Stimulated activated CD8-positive, alpha-beta memory T cell treated with anti-CD3 and anti-CD28 coated beads, Interleukin-4, amount 100 ng/mL, for 1 hour (primary cell): ENCODE measurements at places on chromosomes 7 and 10.

GRCh38 chr7:36874041-36874440 lies 149.7 kb upstream of the AOAH start:
- DNase-seq, result no peak

DNA sequence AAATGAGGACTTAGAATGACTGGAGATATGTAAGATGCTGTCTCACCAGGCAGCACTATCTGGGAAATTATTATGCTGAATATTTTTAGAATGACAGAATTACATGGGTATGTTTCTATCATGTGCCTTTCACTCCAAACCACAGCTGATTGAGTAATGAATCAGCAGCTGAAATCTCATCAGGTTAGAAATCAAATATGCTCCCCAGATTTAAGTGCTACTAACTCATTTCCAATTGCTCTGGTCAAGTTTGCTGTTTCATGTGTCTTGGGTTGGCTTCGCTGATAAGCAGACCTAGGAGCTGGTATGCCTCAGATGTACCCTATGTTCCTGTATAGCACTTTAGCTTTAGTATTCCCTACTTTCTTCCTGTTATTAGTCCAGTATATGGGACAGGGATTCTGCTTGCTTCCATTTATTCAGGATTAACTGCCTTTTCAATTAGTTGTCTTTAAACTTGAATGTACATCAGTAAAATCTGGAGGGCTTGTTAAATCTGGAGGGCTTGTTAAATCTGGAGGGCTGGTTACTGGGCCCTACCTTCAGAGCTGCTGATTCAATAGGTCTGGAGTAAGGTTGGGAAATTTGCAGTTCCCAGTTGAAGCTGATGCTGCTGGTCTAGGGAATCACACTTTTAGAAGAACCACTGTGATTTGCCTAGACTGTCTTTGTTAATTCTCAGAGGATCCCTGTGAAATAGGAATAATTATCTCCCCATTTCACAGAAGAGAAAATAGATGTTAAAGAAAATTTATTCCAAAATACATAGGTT lies 172.9 kb downstream of the DKK1 start:
- no peak for DNase-seq

DNA sequence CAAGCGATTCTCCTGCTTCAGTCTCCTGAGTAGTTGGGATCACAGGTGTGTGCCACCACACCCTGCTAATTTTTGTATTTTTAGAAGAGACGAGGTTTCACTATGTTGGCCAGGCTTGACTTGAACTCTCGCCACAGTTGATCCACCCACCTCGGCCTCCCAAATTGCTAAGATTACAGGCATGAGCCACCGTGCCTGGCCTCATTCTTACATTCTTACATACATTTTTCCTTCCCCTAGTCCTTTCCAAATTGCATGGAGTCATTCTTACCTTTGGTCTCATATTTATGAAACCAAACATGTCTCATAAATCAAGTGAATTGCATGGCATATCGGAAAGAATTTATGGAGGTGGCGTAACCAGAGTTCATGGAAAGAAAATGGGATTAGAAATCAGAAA lies 148.5 kb downstream of the ANLN start:
- DNase-seq, result no peak

DNA sequence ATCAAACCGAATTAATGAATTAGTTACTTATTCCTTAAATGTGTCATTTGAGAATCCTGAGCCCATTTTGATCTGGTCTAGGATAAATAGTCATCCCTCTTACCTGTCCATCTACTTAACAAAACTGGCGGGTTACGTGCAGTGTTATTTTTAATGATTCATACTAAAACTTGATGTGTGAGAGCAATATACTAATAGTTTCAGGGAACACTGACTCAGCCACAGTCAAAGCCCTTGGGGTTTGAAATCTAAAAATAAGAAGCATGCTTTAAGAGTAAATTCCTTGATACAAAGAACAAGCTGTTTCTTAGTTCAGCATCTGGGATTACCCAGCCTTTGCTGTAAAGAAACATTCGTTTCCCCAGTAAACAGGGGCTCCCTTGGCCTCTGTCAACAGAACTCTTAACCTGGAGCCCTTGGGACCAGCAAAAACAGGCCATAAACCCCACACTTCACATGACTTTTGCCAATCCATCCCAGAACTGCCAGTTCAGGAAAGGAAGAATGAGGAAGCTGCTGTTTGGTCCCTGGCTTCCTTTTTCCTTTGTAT lies 370.6 kb upstream of the IGFBP3 start:
- no peak for DNase-seq

GRCh38 chr7:80804589-80804988 lies 114.3 kb downstream of the SEMA3C start:
- no peak for DNase-seq

GRCh38 chr7:151137076-151137675 lies 30.3 kb downstream of the GBX1 start:
- DNase-seq, result no peak

GRCh38 chr10:28734938-28735759 lies 57.8 kb downstream of the BAMBI start:
- DNase-seq, result no peak

DNA sequence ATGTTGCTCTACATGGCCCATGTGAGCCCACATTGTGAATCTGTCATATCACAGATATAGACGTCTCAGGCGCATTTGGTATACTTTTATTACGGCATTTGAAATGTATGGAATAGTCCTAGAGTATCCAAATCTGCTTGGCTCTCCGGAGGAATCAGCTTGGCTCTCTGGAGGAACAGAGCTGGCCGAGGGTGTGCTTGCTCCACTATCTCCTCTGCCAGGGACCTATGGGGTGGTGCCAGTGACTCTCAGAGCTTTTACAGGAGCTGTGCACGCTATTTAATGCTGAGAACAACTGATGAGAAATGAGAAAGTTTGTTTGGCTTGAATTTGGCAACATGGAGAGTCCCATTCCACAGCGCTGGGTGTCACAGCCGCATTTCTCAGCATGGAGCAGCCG lies 144.0 kb downstream of the ZMYND11 start:
- DNase-seq, result no peak

- no peak for DNase-seq
These were observed 5.4 kb downstream of the PIK3CG start for GRCh38 chr7:106870528-106870927.

DNA sequence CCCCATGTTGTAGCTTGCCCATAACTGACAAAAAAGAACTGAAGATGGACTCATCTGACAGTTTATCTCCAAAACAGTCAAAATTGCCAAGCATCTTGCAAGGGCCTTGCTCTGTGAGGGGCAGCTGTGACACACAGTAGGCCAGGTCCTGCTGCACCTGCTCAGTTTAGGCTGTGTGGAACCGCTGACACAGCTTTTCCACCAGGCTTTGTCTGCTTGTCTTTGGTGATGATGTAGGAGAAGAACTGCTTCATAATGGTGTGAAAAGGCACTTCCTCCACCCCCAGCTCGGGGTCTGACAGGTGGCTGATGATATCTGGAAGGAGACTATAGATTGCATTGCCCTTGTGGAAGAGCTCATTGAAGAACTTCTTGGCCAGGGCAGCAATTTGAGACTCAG lies 92.6 kb downstream of the NPSR1 start:
- DNase-seq, result no peak

- DNase-seq, result no peak
These were observed 287.6 kb downstream of the TWIST1 start for GRCh38 chr7:18829858-18830285.

GRCh38 chr10:856416-857157 lies 74.9 kb downstream of the LARP4B start:
- DNase-seq, result no peak

GRCh38 chr7:16528520-16528919 lies 1.9 kb downstream of the LRRC72 start:
- no peak for DNase-seq

GRCh38 chr10:111360260-111360925 lies 283.6 kb downstream of the ADRA2A start:
- no peak for DNase-seq

DNA sequence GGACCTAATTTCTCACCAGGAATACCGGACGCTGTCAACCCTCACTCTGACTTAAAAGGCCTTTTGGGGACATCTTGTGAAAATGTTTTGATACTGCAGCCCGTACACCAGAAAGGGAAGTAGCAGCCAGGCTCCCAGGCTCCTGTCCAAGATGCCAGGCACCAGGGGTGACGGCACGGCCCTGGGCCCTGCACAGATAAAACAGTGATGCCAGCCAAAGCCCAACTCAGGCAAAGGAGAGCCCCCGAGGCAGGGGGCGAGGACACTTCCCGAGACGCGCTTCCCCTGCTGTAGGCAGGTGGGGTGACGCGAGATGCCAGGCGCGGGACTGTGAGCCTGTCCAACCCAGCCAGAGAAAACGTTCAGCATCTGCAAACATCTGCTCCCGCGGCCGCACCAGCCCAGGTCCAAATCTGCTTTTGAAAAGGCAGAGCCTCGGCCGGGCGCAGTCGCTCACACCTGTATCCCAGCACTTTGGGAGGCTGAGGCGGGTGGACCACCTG lies 15.7 kb downstream of the ZFAND2A start:
- DNase-seq, result no peak

- DNase-seq, result no peak
These were observed 6.7 kb downstream of the DDC start for GRCh38 chr7:50558294-50559053.

GRCh38 chr7:131235489-131236317 lies 92.0 kb upstream of the MKLN1 start:
- peak; percentile 53 for DNase-seq

DNA sequence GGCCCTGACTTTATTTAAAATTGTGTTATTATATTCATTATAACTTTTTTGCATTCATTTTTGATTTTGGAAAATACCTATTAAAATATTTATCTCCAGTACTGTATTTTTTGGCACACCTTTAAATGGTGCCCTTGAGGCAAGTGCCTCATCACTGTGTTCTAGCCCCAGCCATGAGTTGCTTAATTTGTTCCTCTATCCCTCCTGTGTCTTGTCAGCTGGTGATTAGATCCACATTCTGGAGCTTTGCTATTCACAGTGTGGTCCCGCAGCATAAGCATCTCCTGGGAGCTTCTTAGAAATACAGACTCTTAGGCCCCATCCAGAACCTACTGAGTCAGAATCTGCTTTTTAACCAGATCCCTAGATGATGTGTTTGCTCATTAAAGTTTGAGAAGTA lies 19.8 kb downstream of the AGK start:
- no peak for DNase-seq

- DNase-seq, result no peak
These were observed 48.5 kb upstream of the RSU1 start for GRCh38 chr10:16865766-16866165.

DNA sequence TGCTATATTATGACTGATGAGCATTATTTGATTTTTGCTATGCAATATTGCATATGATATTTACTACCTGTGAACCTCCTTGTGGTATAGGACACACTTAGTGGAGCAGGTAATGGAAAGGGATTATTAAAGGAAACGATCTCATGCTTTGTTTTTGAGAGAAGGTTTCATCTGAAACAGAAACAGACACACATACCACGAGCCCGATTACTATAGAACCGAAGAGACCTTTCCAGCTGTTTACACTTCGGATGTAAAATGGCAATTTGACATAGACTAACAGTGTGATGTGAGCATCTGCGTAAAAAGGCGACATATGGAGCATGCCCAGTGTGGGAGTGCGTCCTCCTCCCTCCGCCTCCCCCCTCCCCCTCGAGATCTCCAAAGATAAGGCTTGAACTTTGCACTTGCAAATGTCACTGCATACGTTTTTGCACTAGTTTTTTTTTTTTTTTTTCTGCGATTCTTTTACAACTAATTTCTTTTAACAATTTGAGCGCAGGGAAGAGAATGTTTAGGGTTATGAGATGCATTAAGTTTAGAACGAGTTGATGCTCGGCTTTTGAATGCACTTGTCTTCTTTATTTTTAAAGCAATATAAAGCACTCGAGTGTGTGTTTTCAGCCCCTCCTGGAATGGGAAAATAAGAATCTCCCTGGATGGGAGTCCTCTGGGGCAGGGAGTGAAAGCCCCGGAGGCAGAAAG lies 251.0 kb downstream of the NSUN6 start:
- DNase-seq, result no peak

DNA sequence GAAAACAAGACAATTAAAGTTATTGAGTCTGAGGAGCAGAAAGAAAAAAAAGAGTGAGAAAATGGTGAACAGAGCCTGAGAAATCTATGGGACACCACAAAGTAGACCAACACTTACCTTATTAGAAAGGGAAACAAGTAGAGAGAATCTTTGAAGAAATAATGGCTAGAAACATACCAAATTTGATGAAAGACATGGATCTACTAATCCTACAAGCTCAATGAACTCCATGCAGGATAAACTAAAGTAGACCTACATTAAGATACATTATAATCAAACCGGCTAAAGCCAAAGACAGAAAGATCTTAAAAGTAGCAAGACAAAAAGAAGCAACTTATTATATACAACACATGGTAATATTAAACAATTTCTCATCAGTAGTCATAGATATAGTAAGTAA lies 782.3 kb upstream of the GHITM start:
- DNase-seq, result no peak

DNA sequence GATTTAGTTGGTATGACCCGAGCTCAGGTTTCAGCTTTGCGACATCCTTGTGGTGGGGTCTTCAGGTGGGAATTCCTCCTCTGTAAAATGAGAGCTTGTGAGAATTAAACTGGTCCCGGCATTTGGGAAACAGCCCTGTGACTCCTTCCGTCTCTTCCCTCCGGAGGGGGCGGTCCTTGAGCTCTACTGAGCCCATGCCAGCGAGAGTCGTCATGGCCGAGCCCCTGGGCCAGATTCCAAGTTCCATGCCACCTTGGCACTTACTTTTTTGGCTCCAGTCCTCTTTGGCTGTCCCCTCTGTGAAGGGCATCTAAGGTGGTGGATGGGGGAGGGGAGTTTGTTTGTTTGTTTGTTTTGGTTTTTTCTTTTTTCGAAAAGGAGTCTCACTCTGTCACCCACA lies 47.6 kb downstream of the GTF2IRD1 start:
- DNase-seq, result no peak

DNA sequence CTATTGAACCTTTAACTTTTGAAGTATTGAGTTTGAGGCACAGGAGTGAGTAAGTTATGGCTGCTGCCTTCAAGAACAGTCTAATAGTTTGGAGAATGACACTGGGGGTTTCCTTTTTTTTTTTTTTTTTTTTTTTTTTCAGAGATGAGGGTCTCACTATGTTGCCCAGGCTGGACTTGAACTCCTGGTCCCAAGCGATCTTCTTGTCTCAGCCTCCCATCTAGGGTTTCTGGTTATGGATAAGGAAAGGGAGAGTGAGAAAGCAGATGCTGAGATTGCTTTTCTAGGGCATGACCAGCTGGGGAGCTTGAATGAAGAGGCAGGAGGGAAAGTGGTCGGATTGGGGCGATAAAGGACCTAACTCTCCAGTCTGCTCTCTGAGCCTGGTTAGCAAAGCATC lies 59.9 kb upstream of the BTRC start:
- DNase-seq, result no peak

- no peak for DNase-seq
These were observed 28.7 kb downstream of the INSIG1 start for GRCh38 chr7:155326385-155326784.

- DNase-seq, result no peak
These were observed 75.9 kb downstream of the ELMO1 start for GRCh38 chr7:37372750-37373149.

DNA sequence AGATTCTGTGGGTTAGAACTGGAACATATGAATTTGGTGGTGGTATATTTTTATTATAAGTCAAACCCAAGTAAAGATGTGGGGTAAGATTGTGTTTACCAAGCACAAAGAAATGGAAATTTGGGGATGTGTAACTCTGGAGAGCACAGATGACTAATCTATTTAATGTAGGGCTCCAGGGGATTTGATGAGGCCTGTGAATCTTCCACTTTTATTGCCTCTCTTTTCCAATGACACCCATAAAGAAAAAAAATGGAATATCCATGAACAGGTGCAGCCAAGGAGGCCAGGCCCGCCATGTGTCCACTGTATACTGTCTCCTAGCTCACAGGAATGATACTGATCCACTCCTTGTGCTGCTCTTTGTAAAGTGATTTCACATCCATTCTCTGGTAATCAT lies 2.8 kb downstream of the SRGN start:
- no peak for DNase-seq

- DNase-seq, result no peak
These were observed 79.5 kb downstream of the TCERG1L start for GRCh38 chr10:131231965-131232541.
